ENCODE measurements at places on chromosomes 13 and 19. TPM values are rescaled to one million over a fixed set of nuclear protein-coding genes. Genes with fewer than 3 reads are reported as not detected.
A peak's percentile ranks its signal among the peaks of the same experiment; 100 is the strongest.

Gene STK24
- total RNA-seq, result 83.3 TPM

GRCh38 chr13:91904597-91904996 lies 506.2 kb downstream of the GPC5 start:
- no peak for DNase-seq

DNA sequence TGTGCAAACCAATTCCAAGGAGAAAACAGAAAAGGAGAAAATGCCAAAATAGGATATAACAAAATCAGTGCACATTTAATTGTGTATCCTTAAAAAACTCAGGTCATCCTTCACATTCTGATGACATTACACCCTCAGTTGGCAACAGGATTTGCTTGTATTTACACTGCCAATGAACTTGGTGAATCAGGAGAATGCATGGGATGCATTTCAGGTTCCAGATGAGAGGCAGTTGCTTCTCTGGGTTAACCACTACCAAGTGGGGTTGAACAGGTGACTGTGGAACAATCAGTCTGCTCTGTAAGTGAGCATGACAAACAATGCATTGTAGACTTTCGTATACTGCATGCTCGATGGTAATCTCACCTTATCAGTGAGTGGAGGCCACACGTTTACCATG lies 79.1 kb downstream of the STARD13 start:
- DNase-seq, result no peak

Gene CAMSAP3
- 10.6 TPM for total RNA-seq

- DNase-seq, result no peak
Observed at GRCh38 chr19:46442808-46443450, 14.2 kb upstream of the PNMA8C start.

DNA sequence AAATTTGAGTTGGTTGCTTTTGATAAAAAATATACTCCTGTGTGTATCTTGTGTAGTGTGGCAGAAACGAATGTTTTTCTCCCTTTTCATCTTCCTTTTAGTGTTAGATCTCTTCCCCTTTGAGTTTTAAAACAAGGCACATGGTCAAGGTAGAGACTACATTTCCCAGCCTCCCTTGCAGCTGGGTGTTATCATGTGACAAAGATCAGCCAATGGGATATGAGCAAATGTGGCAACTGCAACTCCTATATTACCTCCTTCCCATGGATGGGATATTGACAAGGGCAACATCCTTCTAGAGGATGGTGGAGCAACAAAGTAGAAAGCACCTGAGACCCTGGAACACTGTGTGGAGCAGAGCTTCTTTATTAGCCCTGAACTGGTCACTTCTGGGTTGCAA lies 42.4 kb downstream of the ADGRE3 start:
- DNase-seq, result peak; percentile 13

DNA sequence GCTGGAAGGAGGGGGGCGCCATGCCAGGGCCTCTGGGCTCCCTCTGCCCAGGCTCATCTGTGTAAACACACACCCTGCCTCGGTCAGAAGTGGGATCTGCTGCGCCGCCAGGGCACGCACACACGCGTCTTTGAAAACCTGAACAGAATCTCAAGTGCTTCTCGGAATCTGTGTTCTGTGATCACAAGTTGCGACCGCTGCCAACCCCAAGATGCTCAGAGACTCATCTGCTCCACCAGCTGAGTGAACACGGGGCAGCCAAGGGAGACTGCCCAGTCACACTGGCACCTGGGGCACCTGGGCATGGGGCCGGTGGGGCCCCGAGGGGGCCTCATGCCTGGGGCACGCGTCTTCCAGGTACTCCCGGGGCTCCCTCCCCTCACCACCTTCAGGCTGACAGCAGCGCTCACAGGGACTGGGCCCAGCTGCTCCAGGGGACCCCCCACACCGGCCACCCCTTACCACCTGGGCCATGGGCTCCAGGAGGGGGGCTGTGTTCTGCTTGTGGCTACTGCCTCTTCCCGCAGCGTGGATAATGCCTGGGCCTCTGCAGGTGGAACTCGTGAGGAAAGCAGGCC lies 59.0 kb downstream of the KLF2 start:
- DNase-seq, result no peak

- DNase-seq, result peak; percentile 66
Observed at GRCh38 chr13:100235311-100235901, 146.5 kb downstream of the PCCA start.

GRCh38 chr19:14746886-14747285 lies 31.5 kb downstream of the ADGRE2 start:
- DNase-seq, result no peak

DNA sequence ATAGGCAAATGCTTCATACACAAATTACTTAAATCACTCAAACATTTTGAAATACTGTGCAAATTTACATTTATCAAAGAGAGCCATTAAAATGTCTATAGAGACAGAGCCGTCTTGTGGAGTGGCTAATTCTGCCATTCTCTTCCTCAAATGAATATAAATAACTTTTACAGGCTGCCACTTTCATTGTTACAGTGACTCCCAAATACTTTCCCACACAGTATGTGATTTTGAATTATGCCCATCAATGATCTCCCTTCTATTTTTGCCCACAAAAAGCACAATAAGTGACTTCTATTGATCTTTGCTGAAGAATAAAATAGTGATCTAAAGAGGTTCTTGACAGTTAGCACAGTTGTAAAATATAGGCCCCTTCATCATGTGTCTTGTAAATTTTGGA lies 1244.9 kb downstream of the PCDH17 start:
- no peak for DNase-seq

Gene TARM1
- not detected for total RNA-seq

GRCh38 chr19:19527371-19527656 lies 1.4 kb upstream of the YJEFN3 start:
- DNase-seq, result no peak

- no peak for DNase-seq
Observed at GRCh38 chr19:10661946-10662345, 7.8 kb downstream of the ILF3 start.

- DNase-seq, result no peak
Observed at GRCh38 chr19:1090731-1091543, 4.2 kb downstream of the POLR2E start.

DNA sequence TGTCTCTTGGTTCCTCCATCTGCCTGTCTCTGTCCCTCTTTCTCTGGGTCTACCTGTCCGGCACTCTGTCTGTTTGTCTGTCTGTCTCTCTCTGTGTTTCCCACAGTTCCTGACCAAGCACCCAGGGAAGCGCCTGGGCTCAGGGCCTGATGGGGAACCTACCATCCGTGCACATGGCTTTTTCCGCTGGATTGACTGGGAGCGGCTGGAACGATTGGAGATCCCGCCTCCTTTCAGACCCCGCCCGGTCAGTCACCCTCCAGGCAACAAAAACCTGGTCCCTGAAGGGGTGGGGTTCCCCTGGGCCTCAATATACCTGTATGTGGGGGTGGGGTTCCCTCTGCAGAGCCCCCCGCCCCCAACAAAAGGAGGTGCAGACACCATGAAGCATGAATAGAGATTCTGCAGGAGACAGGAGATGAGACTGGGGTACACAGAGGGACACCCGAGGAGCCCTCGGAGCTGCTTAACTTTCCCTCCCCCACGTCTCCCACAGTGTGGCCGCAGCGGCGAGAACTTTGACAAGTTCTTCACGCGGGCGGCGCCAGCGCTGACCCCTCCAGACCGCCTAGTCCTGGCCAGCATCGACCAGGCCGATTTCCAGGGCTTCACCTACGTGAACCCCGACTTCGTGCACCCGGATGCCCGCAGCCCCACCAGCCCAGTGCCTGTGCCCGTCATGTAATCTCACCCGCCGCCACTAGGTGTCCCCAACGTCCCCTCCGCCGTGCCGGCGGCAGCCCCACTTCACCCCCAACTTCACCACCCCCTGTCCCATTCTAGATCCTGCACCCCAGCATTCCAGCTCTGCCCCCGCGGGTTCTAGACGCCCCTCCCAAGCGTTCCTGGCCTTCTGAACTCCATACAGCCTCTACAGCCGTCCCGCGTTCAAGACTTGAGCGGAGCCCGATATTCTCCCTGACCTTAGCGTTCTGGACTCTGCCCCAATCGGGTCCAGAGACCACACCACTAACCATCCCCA lies 2.6 kb upstream of the CACNG7 start:
- peak; percentile 41 for DNase-seq

Gene OVOL3
- total RNA-seq, result not detected

DNA sequence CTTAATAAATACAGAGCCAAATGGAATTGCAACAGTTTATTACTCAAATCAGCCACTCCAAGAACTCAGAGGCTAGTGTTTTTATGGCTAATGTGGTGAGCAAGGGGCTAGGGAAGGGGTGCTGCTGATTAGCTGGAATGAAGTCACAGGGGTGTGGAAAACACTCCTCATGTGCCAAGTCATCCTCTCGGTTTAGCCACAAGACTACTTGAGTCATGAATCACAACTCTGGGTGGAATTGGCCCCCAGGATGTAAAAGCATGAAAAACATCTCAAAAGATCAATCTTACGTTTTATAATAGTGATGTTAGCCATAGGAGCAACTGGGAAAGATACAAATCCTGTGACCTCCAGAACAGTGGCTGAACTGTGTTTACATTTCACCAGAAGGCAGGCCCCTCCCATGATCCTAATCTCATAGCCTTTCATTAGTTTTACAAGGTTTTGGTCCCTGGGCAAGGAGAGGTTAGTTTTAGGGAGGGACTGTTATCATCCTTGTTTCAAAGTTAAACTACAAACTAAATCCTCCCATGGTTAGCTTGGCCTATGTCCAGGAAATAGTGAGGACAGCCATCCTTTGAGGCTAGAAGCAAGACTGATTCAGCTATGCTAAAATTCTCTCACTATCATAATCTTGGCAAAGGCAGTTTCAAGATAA lies 2020.1 kb upstream of the PCDH20 start:
- no peak for DNase-seq

Gene ICAM4
- 23.4 TPM for total RNA-seq

- DNase-seq, result no peak
Observed at GRCh38 chr13:99065235-99066015, 87.6 kb upstream of the DOCK9 start.

Gene IRS2
- 12.6 TPM for total RNA-seq

- DNase-seq, result no peak
Observed at GRCh38 chr13:43397111-43397510, 373.7 kb downstream of the DNAJC15 start.

DNA sequence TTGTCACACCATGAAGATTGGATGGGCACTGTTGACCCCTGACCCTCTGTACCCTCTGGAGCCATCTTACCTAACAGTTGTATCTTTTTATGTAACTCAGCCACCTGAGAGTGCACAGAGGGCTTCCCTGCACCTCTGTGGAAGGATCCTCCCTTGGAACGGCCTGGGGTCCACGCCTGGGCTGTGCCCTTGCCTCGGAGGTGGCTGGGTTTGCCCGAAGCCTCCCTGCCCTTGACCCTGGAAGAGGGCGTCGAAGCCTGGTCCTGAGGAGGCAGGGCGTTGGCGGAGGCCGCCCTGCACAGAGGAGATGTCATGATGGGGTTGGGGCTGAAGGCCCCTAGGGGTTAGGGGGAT lies 241 bp downstream of the ODAD3 start:
- DNase-seq, result no peak

- no peak for DNase-seq
Observed at GRCh38 chr13:102935896-102936321, 90.1 kb downstream of the ERCC5 start.

- no peak for DNase-seq
Observed at GRCh38 chr13:79285159-79285558, 120.9 kb downstream of the RBM26 start.

DNA sequence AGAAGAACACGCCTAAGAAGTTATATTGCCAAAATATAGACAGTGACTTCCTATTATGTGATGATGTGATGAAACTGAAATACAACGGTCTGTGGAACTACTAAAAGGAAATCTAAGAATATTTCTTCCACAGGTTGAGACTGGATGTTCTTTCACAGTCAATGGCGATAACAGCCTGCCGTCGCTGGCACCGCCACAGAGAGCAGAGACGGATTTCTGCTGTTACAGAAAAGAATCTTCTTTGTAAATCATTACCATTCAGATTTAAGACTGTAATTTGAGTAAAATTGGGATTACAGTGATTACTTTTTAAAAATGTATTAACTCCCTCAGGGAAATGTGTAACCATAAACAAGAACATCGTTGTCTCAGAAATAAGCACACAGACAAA lies 100.8 kb downstream of the TUBGCP3 start:
- no peak for DNase-seq

DNA sequence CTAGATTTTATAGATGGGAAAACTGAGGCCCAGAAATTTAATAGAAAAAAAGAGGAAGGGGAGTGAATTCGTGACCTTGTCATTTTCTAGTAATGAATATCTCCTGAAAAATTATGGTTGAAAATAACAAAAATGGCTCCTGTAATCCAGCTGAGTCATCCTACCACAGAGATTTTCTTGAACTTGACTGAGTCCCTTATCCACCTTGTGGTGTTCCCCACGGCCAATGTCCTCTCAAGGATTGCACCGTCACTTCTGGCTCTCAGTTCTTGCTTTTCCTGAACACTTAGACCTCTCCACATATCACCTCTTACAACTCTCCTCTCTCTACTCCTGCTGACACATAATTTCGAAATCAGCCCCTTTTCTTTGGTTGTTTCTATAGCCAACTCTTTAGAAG lies 1.2 kb upstream of the KATNAL1 start:
- peak; percentile 82 for DNase-seq

GRCh38 chr13:63896321-63896720 lies 2480.7 kb upstream of the PCDH20 start:
- DNase-seq, result no peak

- DNase-seq, result no peak
Observed at GRCh38 chr19:19434483-19435045, 29.1 kb downstream of the GATAD2A start.

Gene MYDGF
- 47.9 TPM for total RNA-seq

Gene CALR3
- total RNA-seq, result not detected

Gene B3GNT3
- total RNA-seq, result not detected

GRCh38 chr13:23411706-23412105 lies 21.8 kb downstream of the SACS start:
- DNase-seq, result peak; percentile 67

DNA sequence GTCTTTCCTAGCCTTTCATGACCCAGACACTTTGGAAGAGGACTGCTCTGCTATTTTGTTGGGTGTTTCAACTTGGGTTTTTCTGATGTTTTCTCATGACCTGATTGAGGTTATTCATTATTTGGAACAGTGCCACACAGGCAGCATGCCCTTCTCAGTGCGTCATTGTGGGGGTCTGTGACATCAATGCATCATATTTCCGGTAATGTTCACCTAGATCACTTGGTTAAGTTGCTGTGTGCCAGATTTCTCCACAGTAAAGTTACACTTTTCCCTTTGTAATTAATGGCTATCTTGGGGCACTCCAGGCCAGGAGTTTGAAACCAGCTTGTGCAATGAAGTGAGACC lies 124.4 kb downstream of the SIPA1L3 start:
- DNase-seq, result no peak

- DNase-seq, result no peak
Observed at GRCh38 chr13:38090913-38091312, 221.3 kb upstream of the TRPC4 start.

Data from cardiac muscle cell (in vitro differentiated cells and primary cell).